ENCODE measurements at places on chromosomes 4 and X.

DNA sequence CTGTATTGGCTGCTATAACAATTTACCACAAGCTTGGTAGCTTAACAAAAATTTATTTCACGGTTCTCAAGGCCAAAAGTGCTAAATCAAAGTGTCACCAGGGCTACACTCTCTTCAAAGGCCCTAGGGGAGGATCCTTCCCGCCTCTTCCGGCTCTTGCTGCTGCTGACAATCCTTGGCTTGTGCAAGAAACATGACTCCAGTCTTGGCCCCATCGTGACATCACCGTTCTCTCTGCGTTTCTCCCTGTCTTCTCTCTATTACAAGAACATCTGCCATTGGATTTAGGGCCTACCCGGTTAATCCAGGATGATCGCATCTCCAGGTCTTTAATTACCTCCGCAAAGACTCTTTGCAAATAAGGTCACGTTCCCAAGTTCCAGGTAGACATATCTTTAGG, 10.4 kb upstream of the CLCN4 start:
- no peak for DNase-seq

DNA sequence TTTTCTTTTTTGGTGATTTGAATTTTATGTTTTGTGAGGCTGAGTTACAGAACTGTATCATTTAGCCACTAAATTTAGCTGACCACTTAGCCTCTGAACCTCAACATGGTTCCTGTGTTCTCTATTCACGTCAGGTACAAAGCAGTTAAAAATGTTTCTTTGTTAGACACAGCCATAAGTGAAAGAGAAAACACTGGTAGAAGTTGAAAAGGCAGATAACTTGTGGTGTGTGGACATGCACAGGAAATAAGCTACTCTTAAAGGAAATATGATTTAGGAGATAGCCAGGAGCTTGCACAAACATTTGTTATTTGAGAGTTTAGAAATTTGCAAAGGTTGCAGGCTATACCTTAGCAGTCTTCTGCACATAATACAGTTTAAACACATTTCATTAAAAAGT, 171.0 kb upstream of the RPS6KA3 start:
- DNase-seq: no peak

DNA sequence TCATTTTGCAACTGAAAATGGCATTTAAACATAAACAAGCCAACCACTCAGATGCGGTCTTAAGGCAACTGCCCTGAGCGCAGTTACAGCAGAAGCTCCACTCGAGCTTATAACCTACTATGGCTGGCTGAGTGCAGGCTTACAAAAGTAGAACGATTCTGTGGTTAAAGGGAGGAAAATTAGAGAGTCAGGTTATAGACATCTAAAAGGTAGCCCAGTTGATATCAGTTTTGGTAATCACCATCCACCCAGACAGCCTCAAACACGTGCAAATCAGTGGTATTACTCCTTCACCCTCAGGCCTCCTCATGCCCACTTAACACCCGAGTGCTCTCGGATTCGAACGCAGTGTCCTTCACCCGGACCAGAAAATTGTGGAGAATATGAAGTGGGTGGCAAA, 3.1 kb downstream of the LEF1 start:
- no peak for DNase-seq

GRCh38 chr4:15374656-15375055, 53.2 kb upstream of the C1QTNF7 start:
- DNase-seq: no peak

DNA sequence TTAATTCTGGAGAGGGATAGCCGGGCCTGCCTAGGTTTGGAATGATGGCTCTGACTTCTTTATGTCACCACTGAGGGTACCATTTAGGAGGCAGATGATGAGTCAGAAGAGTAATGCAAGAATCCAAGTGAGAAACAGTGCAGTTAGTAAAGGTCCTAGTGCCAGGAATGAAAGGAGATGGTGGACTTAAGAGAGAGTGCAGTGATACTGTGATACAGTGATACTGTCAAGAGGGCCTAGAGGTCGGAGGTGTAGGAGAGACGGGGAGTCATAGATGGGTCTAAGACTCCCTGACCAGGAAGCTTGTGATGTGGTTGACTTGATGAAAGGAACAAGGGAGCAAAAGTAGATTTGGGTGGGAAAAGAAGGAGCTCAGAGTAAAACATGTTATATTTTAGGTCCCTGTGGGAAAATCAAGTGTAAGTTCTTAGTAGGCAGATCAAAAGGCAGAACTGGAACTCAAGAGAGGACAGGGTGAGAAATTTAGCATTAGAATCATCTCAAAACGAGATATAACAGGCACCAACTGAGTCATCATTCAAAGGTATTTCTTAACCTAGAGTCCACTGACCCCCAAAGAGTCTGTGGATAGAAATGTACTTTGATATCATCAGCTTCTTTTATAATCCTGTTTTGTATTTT, 85.0 kb downstream of the NFKB1 start:
- no peak for DNase-seq

- no peak for DNase-seq
Observed at GRCh38 chrX:40130207-40130606, 32.4 kb upstream of the BCOR start.

GRCh38 chr4:6988016-6988715, 55.0 kb upstream of the TADA2B start:
- DNase-seq: no peak
